ENCODE measurements at places on chromosomes 2 and 18. TPM values are rescaled to one million over a fixed set of nuclear protein-coding genes. Genes with fewer than 3 reads are reported as not detected.
A peak's percentile ranks its signal among the peaks of the same experiment; 100 is the strongest.

The MPHOSPH10 gene
- total RNA-seq = 37.1 TPM

DNA sequence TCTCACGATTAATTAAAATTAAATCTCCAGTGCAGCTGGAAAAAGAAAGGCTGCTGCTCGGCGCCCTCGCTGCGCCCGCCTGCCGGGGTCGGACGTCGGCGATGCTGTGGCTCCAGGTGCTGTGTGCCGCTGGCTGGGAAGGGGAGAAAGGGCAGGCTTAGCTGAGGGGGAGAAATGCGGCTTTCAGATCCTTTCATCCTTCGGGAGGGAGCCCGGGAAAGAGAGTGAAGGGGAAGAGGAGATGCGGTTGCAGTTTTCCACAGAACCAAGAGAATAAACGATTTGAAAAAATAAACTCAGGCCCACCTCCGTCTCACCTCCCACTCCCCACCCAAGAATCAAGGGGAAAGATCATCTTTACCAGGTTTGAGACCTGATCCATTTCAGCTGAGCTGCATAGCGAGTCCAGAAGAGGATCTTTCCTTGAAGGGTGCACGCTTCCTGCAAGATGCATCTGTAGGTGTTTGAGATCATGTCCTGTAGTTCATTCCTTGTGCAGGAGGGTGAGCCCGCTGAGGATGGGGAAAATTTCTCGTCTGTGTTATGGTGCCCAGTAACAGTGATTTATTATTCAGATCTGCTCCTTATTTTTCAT is 495 bp downstream of the TMEM169 start:
- no peaks in the 10 kb centered on the region for H3K36me3 ChIP-seq
- H3K4me1 ChIP-seq = no peaks in the 10 kb centered on the region
- H3K4me3 ChIP-seq = peak overlapping the region; percentile 51
- H3K27ac ChIP-seq = no peak overlapping the region

DNA sequence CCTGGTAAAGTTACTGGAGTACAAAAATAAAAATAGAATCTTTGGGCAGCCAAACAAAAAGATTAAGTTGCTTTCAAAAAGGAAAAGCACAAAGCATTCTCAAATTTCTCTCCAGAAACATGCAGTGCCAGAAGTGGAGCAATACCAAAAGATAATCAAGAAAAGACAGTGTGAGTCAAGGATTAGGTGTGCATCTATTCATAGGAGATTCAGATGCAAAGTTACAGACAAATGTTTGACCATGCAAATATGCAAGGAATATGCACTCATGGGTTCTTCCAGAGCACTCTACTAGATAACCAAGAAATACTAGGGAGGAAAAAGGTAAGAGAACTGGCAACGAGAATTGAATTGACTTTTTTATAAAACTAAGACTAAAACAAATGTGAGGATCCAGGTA is 51.8 kb upstream of the CDH20 start:
- H3K4me3 ChIP-seq = no peak overlapping the region
- H3K36me3 ChIP-seq = no peaks in the 10 kb centered on the region
- H3K4me1 ChIP-seq = peaks cover 4% of the 10 kb centered on the region
- DNase-seq = no peak

DNA sequence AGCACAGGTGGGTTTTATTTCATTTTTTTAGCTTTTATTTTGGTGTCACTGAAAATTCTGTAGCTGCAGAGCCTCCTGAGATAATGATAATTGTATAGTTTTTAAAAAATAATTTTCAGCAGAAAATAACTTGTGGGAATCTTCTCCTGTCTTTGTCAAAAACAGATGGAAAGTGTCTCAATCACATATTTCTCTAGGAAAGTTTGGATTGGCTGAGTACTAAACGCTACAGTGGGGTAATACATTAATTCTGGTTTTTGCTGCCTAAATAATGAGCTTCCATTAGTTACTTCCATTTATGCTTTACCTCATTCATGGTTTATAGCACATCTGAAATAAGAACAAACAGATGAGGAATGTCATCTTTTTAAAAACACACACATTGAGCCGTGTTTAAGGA is 2.2 kb downstream of the TWIST2 start:
- no peak for DNase-seq
- no peak overlapping the region for H3K4me3 ChIP-seq
- H3K36me3 ChIP-seq = no peaks in the 10 kb centered on the region
- H3K27ac ChIP-seq = no peak overlapping the region
- no peaks in the 10 kb centered on the region for H3K27me3 ChIP-seq
- H3K4me1 ChIP-seq = no peaks in the 10 kb centered on the region

DNA sequence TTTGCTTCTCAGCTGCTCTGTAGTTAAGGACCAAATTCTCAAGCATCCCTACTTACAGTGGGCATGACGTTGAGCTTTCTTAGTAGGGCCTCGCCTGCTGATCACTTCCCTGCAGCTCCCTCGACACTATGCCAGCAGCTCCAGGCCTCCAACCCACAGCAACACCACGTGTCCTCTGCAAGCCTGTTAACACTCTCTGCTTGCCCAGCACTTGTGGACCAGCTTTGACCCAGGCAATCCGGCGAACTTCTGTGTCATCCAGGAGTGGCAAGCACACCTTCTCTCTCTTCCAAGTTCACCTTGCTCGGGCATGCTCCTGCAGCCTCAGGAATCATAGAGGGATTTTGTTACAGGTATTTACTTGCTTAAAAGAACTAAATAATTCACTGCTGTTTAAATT is 138.6 kb upstream of the FHL2 start:
- no peak overlapping the region for H3K27ac ChIP-seq
- H3K4me3 ChIP-seq = no peak overlapping the region
- no peaks in the 10 kb centered on the region for H3K36me3 ChIP-seq

DNA sequence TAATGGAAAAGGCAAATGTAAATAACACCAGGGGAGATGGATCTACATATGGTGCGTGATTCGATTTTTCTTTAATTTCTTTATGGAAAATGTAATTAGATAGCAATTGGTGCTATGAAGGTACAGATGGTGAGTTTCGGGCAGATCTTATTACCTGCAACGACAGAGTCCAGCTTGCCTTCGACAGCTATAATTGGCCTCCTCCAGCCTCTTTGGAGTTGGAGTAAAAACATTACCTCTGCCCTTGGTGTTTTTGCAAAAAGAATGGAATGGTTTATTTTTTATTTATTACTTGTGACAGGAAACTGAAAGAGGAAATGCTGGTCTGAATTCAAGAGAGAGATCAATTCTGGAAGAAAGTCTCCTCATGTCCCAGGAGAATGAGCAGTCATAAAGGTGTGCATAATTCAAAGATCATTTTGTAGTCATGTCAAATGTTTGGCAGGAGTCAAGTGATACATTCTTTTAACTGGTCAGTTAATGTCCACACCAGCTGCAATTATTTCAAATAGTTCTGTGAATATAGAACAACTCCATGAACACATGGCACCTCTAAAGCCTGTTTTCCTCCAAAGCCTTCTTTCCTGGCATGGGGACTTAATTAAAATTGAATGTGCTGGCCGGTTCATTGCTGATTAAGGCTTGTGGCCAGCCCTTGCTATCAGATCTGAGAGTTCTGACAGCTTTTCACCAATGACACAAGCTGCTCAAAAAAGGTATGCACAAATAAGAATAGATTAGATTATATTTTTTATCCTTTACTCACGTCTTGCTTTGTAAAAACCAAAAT is 46.9 kb upstream of the KCNH7 start:
- H3K27me3 ChIP-seq = no peaks in the 10 kb centered on the region
- no peaks in the 10 kb centered on the region for H3K36me3 ChIP-seq
- H3K4me1 ChIP-seq = no peaks in the 10 kb centered on the region

GRCh38 chr2:181774685-181775084 is 94.4 kb upstream of the NEUROD1 start:
- no peaks in the 10 kb centered on the region for H3K4me1 ChIP-seq
- no peak for DNase-seq
- no peak overlapping the region for H3K4me3 ChIP-seq

DNA sequence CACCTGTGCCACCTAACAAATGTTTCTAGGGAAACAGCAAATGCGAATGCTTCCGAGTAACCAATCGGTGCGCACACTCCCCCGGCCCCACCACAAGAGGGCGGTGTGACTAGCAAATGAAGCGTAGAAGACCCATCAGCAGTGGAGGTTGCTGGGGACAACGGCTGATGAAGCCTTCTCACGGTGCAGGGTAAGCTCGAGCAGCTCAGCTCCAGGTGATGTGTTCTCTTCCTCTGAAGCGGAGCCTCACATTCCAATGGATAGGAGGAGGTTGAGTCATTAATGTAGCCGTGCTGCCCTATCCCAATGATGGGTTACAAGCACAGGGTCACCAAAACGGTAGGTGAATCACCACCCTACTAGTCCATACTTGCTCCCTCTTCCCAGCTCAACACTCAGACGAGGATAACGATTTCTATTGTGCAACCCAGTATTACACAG is 127.6 kb upstream of the TWIST2 start:
- no peaks in the 10 kb centered on the region for H3K27me3 ChIP-seq
- no peaks in the 10 kb centered on the region for H3K4me1 ChIP-seq
- DNase-seq = no peak
- H3K36me3 ChIP-seq = no peaks in the 10 kb centered on the region
- H3K27ac ChIP-seq = no peak overlapping the region

GRCh38 chr2:200786423-200786822 is 25.3 kb upstream of the BZW1 start:
- no peaks in the 10 kb centered on the region for H3K27me3 ChIP-seq
- H3K27ac ChIP-seq = no peak overlapping the region
- no peaks in the 10 kb centered on the region for H3K36me3 ChIP-seq
- H3K4me1 ChIP-seq = no peaks in the 10 kb centered on the region

The IGFBP5 gene
- 56.8 TPM for total RNA-seq

- H3K4me3 ChIP-seq = no peak overlapping the region
- DNase-seq = no peak
- no peaks in the 10 kb centered on the region for H3K36me3 ChIP-seq
Measured at GRCh38 chr2:230991598-230991997, 4.3 kb upstream of the SPATA3 start.

The KLHL30 gene
- 0.28 TPM for total RNA-seq

DNA sequence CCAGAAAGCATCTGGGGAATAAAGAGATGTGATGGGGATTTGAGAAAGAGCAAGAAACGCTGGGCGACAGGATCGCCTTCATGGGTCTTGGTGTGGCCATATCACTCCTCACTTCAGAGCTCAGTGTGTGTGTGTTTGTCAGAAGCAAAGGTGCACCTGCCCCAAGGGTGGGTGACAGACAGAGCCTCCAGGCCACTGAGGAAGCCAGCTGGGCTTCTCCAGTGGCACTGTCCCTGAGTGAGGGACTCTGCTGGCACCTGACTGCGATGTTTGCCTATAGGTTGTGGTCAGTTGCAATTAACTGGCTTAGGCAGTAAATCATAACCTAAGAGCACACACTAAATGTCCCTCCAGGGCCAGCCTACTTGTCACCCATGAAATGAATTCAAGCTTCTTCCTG is 23.5 kb upstream of the GNAL start:
- no peak for DNase-seq
- H3K36me3 ChIP-seq = no peaks in the 10 kb centered on the region
- H3K27ac ChIP-seq = no peak overlapping the region

The TMEM247 gene
- not detected for total RNA-seq

DNA sequence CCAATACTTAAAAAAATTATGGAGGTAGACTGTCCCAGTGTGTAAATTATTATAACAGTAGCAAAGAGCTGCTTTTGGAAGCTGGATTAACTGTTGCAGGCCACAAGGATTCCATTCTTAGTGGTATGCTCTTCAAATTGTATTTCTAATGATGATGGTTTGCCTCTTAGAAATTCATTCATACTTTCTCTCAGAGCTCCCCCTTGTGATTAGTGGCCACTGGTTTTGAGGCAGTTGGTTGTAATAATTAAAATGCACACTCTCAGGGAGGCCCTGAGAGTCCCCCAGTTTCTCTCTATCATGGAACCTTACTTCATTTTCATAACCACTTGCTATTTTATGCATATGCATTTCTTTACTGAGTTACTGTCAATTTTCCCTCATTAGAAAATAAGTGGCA is 122.5 kb downstream of the PLA2R1 start:
- H3K27ac ChIP-seq = no peak overlapping the region
- DNase-seq = no peak
- H3K4me1 ChIP-seq = no peaks in the 10 kb centered on the region
- H3K4me3 ChIP-seq = no peak overlapping the region
- H3K36me3 ChIP-seq = no peaks in the 10 kb centered on the region

The PSMA8 gene
- total RNA-seq = not detected

- H3K4me1 ChIP-seq = no peaks in the 10 kb centered on the region
- no peak for DNase-seq
- no peaks in the 10 kb centered on the region for H3K36me3 ChIP-seq
- no peak overlapping the region for H3K27ac ChIP-seq
- H3K27me3 ChIP-seq = no peaks in the 10 kb centered on the region
Measured at GRCh38 chr18:28804512-28805202, 627.7 kb upstream of the CDH2 start.

DNA sequence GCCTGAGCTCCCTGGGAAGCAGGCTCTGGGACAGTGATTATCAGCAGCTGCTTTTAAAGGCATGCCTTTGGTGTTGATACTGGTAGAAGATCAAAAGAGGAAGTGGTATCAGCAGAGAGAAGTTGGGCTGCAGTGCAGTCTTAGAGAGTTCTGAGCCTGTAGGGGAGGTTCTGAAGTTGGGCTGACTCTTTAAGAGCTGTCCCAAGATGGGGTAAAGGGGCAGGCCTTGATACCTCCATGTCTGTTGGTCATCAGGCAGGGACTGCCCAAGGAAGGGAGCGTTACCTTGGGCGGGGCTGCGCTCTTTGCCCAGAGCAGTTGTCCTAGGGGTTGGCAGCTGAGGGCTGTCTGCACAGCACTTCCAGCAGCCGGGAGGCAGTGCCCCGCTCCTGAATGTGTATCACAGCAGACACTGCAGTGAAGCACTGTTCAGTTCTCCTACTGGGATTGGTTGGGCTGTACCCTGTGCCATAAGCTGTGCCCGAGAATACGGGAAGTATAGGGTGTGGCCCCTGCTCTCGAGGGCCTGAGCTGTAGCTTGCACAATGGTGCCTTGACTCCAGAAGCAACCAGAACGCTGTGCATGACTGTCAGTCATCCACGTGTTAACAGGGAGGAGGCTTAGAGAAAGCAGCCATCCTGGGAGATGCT is 177.0 kb downstream of the CTIF start:
- H3K36me3 ChIP-seq = no peaks in the 10 kb centered on the region
- no peaks in the 10 kb centered on the region for H3K4me1 ChIP-seq
- no peak overlapping the region for H3K4me3 ChIP-seq
- no peak for DNase-seq

DNA sequence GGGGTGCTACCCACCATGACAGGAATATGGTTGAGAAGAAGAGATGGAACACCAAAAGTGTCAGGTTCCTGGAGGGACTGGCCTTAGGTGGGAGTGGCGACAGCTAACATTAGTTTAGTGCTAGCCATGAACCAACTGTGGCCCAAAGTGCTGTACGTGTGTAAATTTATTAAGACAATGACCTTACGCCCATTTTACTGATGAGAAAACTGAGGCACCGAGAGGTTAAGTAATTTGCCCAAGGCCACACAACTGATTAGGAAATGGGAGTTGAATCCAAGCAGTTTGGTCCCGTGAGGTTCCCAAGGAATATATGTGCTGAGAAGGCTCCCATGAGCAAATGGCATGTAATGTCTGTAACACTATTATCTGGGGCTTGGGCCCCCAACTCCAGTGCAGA is 109.5 kb upstream of the SLC1A4 start:
- H3K27me3 ChIP-seq = no peaks in the 10 kb centered on the region
- H3K27ac ChIP-seq = no peak overlapping the region
- no peak for DNase-seq
- no peaks in the 10 kb centered on the region for H3K36me3 ChIP-seq
- no peak overlapping the region for H3K4me3 ChIP-seq

The TNS1 gene
- total RNA-seq = 101 TPM

GRCh38 chr2:101837354-101837753 is 139.8 kb downstream of the MAP4K4 start:
- DNase-seq = no peak
- H3K4me3 ChIP-seq = no peak overlapping the region
- no peaks in the 10 kb centered on the region for H3K27me3 ChIP-seq
- H3K27ac ChIP-seq = no peak overlapping the region
- H3K4me1 ChIP-seq = no peaks in the 10 kb centered on the region
- H3K36me3 ChIP-seq = peaks cover 36% of the 10 kb centered on the region

Data from Peyer's patch (tissue), 4 donors.